HT-29 (cell line): ENCODE measurements at places on chromosomes 1 and 21.

DNA sequence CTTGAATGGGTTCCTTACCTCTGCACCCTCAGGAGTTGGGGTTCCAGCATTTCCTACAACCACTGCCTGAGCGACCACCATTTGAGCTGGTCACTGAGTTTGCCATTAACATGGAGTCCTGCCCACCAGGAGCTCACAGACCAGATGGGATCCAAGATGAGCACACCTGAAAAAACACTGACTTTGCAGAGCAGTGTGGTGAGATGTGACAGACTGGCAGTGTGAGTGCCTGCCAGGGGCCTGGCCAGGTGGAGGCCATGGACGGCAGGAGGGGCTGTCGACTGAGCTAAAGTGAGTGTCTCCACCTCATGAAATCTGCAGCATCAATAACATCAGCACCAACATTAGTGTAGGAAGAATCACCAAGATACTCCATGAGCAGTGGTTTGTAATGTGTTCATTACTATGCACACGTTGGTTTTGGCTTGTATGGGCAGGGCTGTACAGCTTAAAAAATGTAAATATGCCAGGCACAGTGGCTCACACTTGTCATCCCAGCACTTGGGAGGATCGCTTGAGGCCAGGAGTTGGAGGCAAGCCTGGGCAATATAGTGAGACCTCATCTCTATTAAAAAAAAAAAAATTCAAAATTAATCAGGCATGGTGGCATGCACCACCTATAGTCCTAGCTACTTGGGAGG is 12.2 kb upstream of the MIXL1 start:
- DNase-seq, result no peak

DNA sequence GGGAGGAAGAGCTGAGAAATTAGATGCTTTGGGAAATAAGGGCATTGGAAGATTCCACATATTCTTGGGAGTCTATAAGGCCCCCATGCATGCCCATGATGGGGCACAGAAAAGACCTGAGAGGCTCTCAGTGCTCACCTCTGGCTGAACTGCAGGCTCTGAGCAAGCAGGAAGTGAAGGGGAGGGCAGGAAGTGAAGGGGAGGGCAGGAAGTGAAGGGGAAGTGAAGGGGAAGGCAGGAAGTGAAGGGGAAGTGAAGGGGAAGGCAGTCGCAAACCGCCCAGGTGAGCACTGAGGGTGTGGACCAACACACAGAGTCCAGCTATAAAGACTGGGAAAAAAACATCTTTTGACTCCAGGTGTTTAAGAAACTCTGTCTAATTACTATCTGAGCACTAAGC is 3.5 kb downstream of the KRTAP10-9 start:
- DNase-seq, result no peak

DNA sequence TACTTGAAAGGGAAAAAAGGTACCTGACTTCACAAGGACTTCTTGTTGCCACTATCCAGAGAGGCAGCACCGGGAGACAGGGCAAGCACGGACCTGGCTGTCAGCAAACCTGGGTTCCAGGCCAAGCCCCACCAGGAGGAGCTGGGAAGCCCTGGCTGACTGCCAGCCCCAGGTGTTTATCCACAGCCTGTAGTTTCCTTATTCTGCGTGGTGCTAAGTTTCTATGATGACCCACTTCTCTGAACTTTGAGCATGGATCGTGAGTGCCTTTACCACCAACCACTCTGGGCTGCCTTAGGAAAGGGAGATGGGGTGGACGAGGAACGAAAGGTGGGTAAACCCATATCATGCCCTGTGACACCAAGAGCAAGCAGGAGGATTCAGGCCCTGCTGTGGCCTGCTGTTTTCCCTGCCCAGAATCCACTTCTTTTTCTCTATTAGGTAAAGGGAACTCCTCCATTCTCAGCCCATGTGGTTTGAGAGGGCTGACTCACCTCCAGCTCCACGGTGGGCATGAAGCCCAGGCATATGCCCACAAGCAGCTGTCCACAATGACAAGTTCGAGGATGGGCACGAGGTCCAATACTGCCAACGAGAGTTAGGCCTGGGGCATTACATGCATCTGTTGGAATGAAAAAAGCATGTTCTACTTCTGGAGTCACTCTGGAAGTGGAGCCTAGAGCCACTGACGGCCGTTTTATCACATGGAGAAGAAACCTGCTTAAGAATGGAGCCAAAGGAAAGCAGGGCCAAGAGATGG is 20.3 kb downstream of the TSPAN2 start:
- DNase-seq, result peak; percentile 71

- no peak for DNase-seq
Measured at GRCh38 chr1:198845271-198845670, 206.4 kb downstream of the PTPRC start.

DNA sequence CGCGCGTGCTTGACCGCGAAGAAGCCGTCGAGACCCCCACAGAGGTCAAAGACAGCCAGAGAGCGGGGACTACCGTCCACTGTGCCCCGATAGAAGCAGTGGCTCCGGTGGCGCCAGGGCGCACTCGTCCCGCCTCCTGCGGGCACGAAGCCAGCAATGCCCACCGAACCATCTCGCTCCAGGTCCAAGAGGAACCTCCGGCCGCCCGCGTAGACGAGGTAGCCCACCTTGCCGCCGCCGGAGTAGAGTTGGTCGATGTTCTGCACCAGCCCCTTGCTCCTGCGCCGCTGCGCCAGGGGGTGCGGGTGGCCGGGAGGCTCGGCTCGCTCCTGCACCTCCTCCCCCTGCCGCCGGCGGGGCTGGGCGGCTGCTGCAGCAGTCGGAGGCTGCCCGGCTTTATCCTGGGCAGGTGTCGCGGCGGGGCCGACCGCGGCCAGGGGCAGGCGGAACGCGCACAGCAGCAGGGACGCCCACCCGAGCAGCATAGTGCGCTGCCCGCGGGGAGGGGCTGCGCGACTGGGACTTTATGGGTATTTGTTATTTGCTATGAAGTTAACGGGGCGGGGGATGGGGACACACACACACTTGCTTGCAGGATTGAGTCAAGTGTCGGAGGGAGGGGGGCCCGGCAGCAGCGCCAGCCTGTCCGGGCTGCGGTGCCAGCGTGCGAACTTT is 844 bp downstream of the ADAMTS5 start:
- no peak for DNase-seq
